ENCODE measurements at places on chromosomes 4 and X.

- DNase-seq, result no peak
Measured at GRCh38 chr4:10715696-10716095, 31.1 kb upstream of the CLNK start.

DNA sequence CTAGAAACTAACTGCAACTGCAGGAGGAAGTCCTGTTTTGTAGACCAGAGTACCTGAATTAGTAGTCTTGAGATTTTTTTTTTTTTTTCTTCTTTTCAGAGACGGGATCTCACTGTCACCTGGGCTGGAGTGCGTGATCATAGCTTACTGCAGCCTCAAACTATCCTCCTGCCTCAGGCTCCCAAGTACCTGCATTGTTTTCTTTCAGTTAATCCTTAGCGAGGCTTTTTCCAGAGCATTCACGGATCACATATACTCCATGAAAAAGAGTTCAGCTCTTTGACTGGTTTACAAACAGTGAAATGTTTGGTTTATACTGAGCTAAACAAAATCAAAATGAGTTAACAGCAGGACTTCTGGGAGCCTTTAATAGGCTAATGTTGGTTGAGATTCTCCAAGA lies 45.8 kb downstream of the KLHL15 start:
- no peak for DNase-seq

DNA sequence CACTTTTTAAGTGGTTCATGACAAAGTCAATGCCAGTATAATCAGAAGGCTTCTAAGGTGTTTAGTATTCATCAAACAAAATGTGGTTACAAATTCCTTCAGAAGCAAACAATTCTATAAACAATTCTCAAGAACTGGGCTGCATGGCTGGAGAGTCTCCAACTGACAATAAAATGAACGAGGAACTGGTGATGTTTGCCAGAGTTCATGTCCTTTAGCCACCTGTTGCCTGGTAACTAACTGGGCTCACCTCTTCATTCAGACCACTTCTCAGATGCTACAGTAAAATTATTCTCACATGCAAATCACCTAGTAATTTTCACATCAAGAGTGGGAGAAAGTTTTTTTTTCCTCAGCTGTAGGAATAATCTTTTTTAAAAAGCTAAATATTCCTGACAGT lies 53.3 kb downstream of the CAMK2D start:
- peak; percentile 6 for DNase-seq

GRCh38 chrX:47177079-47177478 lies 16.6 kb upstream of the UBA1 start:
- DNase-seq, result no peak

GRCh38 chr4:80307774-80308465 lies 27.6 kb upstream of the CFAP299 start:
- DNase-seq, result peak; percentile 28

DNA sequence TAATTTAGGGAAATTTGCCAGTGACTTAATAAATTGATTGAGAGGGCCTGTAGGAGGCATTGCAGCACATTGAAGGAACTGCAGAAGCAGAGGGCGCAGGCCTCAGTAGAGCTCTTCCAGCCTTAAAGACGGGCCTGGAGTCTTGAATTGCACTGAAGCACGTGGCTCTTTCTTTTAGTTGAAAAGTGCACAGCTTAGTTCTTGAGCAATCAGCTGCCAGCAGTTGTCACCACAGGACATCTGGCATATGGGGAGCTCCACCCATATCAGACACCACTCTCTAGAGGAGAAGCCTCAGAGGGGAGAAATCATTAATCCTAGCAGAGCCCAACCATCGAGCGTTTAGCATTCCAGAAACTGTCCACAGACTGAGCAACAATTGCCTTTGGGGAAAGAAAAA lies 16.0 kb upstream of the FGF16 start:
- DNase-seq, result no peak

GRCh38 chrX:40189637-40190036 lies 91.9 kb upstream of the BCOR start:
- DNase-seq, result no peak

- DNase-seq, result no peak
Measured at GRCh38 chr4:130154901-130155300, 1058.9 kb downstream of the C4orf33 start.

- DNase-seq, result no peak
Measured at GRCh38 chrX:903116-903515, 272.5 kb downstream of the SHOX start.

- DNase-seq, result no peak
Measured at GRCh38 chrX:111164728-111165127, 68.7 kb downstream of the PAK3 start.

- DNase-seq, result no peak
Measured at GRCh38 chr4:3810111-3810680, 44.0 kb downstream of the ADRA2C start.

DNA sequence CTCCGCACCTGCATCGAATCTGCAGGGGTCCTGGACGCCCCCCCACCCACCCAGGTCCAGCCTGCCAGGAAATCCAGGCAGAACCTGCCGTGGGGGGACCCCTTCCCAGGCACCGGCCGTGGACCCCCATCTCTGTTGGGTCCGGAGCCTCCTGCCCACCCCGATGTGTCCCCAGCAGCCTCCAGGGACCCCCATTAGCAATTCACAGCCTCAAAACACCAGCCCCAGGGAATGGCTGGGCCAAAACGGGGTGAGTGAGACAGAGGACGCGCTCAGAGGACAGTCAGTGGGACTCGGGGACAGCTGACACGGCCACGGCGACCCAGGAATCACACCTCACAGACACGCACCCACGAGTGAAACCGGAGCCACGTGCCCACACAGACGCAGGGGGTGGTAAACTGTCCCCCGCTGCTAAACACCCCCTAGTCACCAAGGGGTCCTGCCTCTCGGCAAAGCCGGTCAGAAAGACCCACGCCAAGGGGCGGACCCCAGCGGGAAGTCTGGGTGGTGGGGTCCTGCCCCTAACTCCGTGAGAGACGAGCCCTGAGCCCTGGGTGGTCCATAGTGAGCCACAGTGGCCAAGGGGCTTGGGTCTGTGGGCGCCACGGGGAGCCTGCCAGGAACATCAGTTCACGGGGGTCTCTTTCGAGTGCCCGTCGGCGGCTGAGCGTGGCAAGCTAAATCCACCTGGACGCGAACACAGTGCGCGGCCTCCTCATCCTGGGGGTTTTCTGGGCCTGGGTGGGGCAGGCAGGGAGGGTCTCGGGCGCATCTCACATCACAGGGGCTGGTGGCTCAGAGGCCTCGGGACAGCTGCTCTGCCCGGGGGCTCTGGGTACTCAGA lies 126.5 kb upstream of the NKX1-1 start:
- no peak for DNase-seq

GRCh38 chr4:1491328-1492141 lies 85.3 kb upstream of the NKX1-1 start:
- DNase-seq, result no peak

- DNase-seq, result no peak
Measured at GRCh38 chr4:146146918-146147317, 28.6 kb upstream of the LSM6 start.

- no peak for DNase-seq
Measured at GRCh38 chrX:19698691-19699090, 183.4 kb upstream of the MAP3K15 start.

GRCh38 chr4:16537926-16538325 lies 311.7 kb upstream of the TAPT1 start:
- no peak for DNase-seq

DNA sequence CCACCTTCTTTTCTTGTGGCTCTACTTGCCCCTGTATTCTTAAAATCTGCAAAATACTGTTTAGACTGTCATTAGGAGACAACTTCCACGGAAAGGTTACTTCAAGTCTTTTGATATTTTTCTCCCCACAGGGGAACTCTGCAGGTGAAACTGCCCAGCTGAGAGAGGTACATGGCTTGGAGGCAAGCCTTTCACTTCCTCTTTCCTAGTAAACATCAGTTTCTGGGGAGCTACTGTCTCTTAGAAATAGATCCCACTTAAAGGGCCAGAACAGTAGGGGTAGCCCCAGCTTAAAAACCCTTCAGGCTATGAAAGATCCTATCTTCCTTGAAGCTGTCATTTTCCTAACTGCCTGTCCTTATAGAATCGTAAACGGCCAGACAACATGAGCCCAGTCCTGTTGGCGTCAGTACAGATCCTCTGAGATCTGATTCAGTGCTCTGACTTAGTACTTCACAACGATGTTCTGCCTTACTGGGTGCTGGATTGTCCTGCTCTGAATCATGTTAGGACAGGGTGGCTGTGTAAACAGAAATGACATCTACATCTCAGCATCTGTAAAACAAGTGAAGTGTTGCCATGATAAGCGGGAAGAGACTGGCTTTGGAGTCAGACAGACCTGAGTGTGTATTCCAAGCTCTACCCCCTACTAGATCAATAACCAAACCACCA lies 102.1 kb downstream of the ITIH6 start:
- no peak for DNase-seq

GRCh38 chr4:128630871-128631270 lies 178.6 kb upstream of the JADE1 start:
- no peak for DNase-seq

GRCh38 chr4:48454591-48454990 lies 28.6 kb upstream of the SLC10A4 start:
- DNase-seq, result no peak

- DNase-seq, result no peak
Measured at GRCh38 chr4:10050261-10050661, 29.0 kb upstream of the SLC2A9 start.

- DNase-seq, result no peak
Measured at GRCh38 chr4:151144329-151145072, 45.1 kb downstream of the RPS3A start.

- no peak for DNase-seq
Measured at GRCh38 chr4:156898373-156899117, 73.1 kb downstream of the PDGFC start.

DNA sequence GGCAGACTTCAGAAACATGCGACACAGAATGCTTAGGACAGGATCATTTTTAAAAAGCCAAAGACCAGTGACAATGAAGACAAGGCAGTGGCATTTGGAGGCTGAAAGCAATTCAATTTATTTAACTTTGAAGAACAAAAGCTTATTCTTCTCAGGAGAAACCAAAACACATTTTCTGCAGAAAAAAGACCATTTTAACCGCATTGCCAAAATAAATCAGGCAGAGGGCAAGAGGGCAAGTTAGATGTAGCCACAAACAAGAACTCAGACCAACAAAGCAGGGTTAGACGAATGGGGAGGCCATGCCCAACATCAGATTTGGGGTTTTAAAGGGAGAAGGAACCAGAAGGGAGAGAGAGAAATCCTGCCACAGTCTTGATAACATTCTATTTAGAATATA lies 58.9 kb downstream of the RELL1 start:
- DNase-seq, result no peak

DNA sequence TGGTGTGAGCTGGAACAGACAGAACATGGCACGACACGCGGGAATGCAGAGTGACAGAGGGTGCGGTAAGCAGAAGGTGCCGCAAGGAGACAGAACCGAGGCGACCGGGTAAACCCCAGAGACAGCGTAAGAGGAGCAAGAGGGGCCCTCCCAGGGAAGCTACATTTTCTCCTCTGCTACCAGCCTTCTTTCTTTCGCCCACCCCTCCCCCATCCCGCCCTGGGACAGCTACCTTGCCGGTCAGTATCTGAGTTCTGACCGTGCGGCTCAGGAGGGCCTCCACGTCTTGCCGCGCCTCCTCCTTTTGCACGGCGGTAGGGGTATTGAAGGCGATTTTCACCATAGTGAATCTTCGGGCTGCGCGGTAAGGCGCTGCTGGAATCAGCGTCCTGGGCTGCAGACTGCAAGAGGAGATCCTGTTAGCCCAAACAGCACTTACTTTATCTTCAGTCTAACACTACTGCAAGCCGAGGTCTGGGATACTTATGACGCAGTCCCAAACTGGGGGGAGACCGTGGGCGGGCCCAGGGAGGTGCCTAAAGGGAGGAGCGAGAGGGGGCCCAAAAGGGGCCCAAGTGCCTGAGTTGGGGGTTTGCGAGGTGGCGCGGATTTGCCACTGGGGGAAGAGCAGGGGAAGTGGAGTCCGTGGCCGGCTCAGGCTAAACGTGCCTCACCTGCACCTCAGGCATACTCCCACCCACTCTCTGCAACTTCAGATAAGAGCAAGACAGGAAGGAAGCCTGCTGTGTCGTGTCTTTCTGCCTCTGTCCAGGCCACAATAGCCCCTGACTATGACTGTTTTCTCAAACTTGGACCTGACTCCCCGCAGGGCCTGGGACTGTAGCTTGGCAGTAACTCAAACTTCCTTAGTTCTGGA lies at the start of gene ITM2A:
Gene ITM2A (minus strand): TSS at position 462 of the 877 bp plus-strand sequence. CDS start 119 bp downstream, at position 343.
- DNase-seq, result no peak

DNA sequence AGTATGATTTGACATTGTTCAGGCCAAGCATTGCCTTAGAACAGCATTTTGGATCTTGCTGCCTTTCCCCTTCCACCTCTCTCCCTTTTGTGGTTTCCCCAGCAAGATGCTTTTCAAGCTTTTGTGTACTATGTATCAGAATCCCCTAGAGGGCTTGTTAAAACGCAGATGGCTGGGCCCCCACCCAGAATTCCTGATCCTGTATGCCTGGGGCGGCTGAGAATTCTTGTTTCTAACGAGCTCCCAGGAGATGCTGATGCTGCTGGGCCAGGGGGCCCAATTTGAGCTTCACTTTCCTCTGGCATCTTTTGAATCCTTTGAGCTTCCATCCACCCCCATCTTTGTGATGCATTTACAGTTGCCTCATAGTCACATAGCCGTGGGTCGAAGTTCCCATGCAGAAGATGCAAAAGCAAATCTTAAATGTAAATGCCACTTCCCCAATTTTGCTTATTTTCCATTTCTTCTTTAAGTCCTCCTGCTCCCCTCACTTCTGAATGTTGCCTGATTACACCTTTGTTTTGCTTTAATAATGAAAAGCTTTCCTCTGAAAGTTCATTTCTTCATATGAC lies 18.5 kb downstream of the HCCS start:
- DNase-seq, result no peak

GRCh38 chr4:25525896-25526295 lies 129.8 kb upstream of the SLC34A2 start:
- no peak for DNase-seq

- DNase-seq, result no peak
Measured at GRCh38 chrX:10856797-10857196, 236.4 kb upstream of the MID1 start.

DNA sequence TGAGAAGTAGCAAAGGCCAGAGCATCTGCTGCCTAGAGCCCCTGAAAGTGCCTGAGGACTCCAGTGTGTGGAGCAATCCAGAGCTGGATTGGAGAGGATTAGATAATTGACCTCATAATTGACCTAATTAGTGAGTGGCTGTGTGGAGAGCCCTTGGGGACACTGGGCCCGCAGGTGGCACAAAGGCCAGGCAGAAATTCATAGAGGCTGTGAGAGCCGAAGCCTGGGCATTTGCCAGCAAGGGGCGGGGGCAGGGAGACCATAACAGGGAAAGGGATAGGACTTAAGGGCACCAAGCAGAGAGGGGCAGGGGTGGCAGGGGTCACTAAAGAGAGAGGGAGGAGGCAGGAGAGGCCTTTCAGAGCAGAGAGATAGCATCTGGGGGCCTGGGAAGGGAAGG lies 45.3 kb downstream of the EFNB1 start:
- DNase-seq, result no peak

DNA sequence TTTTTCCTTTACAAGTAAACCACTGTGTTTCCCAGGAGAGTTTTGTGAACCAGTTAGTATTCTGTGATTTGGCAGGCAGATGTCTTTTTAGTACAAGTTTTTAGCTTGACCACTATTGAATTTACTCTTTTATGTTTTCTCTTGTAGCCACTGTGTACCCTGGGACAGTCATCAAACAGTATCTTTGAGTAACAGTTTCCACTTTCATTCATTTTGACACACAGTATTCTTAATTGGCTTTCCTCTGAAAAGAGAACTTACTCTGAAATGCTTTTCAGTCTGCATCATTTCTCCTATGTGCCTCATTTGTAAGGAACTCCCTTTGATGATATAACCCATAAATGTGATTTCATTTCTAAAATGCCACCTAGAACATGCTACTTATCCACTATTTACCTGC lies 476.5 kb downstream of the PDGFC start:
- DNase-seq, result no peak

- DNase-seq, result no peak
Measured at GRCh38 chr4:12889054-12889453, 595.1 kb downstream of the RAB28 start.

Data from NCI-H1092 (cell line).